ENCODE measurements at places on chromosomes 5 and 9. TPM values are rescaled to one million over a fixed set of nuclear protein-coding genes. Genes with fewer than 3 reads are reported as not detected.

SUSD3 gene
- 21.4 TPM for total RNA-seq

DNA sequence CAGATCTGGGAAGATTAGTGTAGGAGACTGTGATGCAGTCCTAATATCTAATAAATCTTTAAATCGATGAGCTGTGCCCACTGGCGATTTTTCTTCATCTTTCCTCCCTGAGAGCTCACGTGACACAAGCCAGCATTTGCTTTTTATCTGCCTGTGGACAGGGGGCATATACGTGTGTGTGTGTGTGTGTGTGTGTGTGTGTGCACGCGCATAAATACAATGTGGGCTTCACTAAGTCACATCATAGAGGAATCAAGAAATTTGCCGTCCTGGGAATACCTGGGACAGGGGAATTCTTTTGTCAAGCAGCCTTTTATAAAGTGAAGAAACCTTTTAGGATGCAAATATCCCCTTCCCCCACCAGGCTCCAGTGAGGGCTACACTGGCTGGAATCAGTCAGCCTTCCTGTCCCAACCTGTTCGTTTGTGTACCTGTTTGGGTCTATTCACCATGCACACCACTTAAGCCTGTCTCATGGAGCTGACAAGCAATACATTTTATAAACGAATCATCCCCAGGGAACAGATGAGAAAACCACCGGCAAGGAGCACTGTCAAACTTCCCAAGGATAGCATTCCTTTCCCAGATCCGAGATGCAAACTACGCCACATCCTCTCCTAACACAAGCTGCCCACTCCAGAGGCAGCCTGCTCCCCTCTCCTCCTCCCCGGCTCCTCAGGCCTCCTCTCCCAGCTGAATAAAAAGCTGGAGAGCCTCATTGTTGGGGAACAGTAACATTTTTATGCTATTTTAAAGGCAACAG is 2.7 kb downstream of the EPB41L4B start:
- no peaks in the 10 kb centered on the region for H3K27me3 ChIP-seq
- H3K4me3 ChIP-seq: no peak overlapping the region
- H3K36me3 ChIP-seq: no peaks in the 10 kb centered on the region
- no peak overlapping the region for H3K27ac ChIP-seq
- no peak for DNase-seq

- no peaks in the 10 kb centered on the region for H3K27me3 ChIP-seq
- no peak for DNase-seq
- no peaks in the 10 kb centered on the region for H3K36me3 ChIP-seq
- no peaks in the 10 kb centered on the region for H3K4me1 ChIP-seq
- H3K4me3 ChIP-seq: no peak overlapping the region
Observed at GRCh38 chr5:28234356-28234968, 1196.1 kb upstream of the CDH9 start.

GDA gene
- not detected for total RNA-seq

TTC33 gene
- 22.5 TPM for total RNA-seq

- no peaks in the 10 kb centered on the region for H3K36me3 ChIP-seq
- no peaks in the 10 kb centered on the region for H3K4me1 ChIP-seq
- no peak for DNase-seq
Observed at GRCh38 chr9:136762915-136763648, 1.2 kb downstream of the LCN15 start.

DNA sequence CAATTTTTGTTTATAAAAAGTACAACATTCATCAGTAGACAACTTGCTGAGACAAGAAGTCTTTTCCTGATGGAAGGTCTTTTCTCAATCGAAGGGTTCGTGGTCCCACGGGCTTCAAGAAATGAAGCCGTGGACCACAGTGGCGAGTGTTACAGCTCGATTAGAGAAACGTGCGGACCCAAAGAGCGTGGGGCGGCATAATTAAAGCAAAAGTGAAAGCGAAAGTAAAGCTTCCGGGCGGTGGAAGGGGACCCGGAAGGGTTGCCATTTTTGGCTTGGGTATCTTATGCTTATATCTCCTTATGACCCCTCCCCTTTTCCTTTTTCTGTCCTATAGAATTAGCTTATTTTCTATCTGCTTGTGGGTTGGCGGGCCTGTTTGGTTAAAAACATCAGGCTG is 2309.4 kb upstream of the ACO1 start:
- no peaks in the 10 kb centered on the region for H3K27me3 ChIP-seq
- H3K36me3 ChIP-seq: no peaks in the 10 kb centered on the region
- H3K4me3 ChIP-seq: no peak overlapping the region
- no peak overlapping the region for H3K27ac ChIP-seq
- DNase-seq: no peak
- no peaks in the 10 kb centered on the region for H3K4me1 ChIP-seq

- H3K36me3 ChIP-seq: peaks cover 3% of the 10 kb centered on the region
- H3K4me1 ChIP-seq: peaks cover 15% of the 10 kb centered on the region
- H3K27me3 ChIP-seq: no peaks in the 10 kb centered on the region
- H3K27ac ChIP-seq: peak overlapping the region; percentile 69
- no peak for DNase-seq
Observed at GRCh38 chr5:177427211-177427822, 841 bp downstream of the GRK6 start.

DNA sequence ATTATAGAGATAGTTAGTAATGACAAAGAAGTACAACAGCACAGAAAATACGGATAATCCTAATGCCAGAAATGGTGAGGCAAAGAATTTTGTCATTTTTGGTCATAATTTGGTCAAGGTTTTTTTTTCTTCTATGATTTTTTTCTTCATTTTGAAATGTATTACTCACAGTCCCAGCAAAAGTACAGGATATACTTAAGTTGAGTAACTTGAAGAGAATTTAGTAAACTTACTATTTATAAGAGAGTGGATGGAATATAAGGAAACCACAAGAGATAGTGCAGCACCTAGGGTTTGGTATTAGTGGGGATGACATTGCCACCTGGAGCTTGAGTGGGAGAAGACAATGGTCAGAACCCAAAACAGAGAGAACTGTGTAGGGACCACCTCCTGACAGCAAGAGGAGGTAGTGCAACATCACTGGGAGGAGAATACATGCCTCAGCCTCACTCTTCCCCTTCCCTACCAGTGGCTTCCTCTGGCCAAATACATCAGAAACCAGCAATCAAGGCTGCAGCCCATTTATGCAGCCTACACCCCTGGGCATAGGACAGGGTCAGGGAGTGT is 434.5 kb upstream of the TRPC7 start:
- no peaks in the 10 kb centered on the region for H3K36me3 ChIP-seq
- H3K4me1 ChIP-seq: no peaks in the 10 kb centered on the region

MSX2 gene
- 2.0 TPM for total RNA-seq

- H3K4me1 ChIP-seq: no peaks in the 10 kb centered on the region
- H3K36me3 ChIP-seq: no peaks in the 10 kb centered on the region
- no peak overlapping the region for H3K27ac ChIP-seq
- no peak overlapping the region for H3K4me3 ChIP-seq
- no peaks in the 10 kb centered on the region for H3K27me3 ChIP-seq
Observed at GRCh38 chr5:11620172-11620571, 284.1 kb downstream of the CTNND2 start.

GRCh38 chr9:21028466-21028865 is 3.0 kb downstream of the HACD4 start:
- H3K27me3 ChIP-seq: no peaks in the 10 kb centered on the region
- no peak for DNase-seq

GRCh38 chr5:57711471-57711870 is 228.9 kb upstream of the ACTBL2 start:
- H3K4me3 ChIP-seq: no peak overlapping the region
- DNase-seq: no peak
- no peaks in the 10 kb centered on the region for H3K36me3 ChIP-seq
- H3K27me3 ChIP-seq: no peaks in the 10 kb centered on the region

DNA sequence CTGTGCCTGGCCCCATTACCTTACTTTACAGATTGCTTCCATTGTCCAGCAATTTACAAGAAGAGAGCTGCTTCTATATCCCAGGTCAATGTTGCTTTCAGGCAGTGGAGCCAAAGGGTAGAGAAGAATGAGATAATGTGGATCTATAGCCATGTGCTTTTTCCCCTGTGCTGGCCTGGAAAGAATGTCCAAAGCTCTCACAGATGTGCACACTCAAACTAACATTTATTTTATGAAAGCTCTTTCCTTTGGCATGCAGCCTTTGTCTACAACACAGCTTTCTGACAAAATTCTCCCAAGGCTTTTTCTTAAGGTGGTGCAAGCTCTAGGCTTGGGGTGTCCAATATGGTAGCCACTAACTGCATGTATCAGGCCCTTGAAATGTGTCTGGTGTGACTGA is 217.3 kb downstream of the LRRC70 start:
- no peaks in the 10 kb centered on the region for H3K27me3 ChIP-seq
- H3K4me3 ChIP-seq: no peak overlapping the region
- no peaks in the 10 kb centered on the region for H3K36me3 ChIP-seq

- H3K36me3 ChIP-seq: no peaks in the 10 kb centered on the region
- H3K27me3 ChIP-seq: no peaks in the 10 kb centered on the region
- no peaks in the 10 kb centered on the region for H3K4me1 ChIP-seq
- H3K4me3 ChIP-seq: no peak overlapping the region
- H3K27ac ChIP-seq: no peak overlapping the region
Observed at GRCh38 chr9:93170571-93170970, 13.4 kb upstream of the WNK2 start.

DNA sequence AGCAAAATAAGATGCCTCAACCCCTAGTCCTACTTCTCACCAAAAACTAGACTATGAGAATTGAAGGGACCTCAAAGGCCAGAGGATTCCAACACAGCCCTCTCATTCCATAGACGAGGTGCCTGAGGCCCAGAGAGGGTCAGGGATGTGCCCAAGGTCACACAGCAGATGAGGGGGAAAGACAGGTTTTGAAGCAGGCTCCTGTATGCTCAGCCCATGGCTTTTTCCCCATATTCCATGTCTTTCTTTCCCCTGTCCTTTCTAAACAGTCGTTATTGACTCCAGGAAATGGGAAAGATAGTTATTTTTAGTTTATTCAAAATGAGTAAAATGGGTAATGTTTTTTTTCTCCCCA is 61.2 kb upstream of the COL15A1 start:
- no peaks in the 10 kb centered on the region for H3K36me3 ChIP-seq
- peaks cover 9% of the 10 kb centered on the region for H3K4me1 ChIP-seq
- no peak overlapping the region for H3K27ac ChIP-seq
- no peaks in the 10 kb centered on the region for H3K27me3 ChIP-seq
- no peak for DNase-seq
- no peak overlapping the region for H3K4me3 ChIP-seq

DNA sequence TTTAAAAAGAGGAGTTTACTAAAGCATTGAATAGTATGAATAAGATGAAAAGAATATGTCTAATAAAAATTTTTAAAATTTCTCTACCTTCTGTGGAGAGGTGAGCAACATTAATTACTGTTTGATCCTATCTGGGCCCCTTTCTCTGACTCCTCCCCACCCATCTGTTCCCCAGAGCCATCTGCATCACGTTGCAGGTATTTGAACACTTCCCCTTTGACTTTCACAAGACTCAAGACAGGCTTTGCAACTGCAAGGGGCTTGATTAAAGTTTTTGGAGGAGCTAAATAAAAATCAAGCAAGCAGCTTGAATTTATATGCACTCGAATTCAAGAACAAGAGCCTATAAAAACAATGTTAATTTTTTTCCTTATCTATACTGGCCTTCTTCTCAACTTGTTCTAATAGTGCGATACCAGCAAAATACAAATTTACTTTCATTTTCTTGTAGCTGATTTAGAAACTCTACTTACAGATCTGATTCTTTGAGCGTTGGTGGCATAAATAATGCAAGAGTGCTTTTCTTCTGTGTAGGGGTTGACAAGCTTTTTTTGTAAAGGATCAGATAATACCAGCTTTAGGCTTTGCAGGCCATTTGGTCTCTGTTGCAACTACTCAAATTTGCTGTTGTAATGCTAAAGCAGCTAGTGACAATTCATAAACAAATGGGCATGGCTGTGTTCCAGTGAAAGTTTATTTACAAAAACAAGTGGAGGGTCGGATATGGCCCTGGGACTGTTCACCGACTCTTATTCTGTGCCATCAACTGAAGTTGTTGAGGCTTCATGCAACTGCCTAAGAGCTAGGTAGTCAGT is 21.2 kb downstream of the TXNDC8 start:
- H3K4me3 ChIP-seq: peak overlapping the region; percentile 49
- no peaks in the 10 kb centered on the region for H3K4me1 ChIP-seq
- H3K27me3 ChIP-seq: no peaks in the 10 kb centered on the region

GRCh38 chr5:37539459-37539858 is 160.3 kb downstream of the WDR70 start:
- H3K4me1 ChIP-seq: no peaks in the 10 kb centered on the region
- DNase-seq: no peak
- no peak overlapping the region for H3K4me3 ChIP-seq
- no peak overlapping the region for H3K27ac ChIP-seq
- no peaks in the 10 kb centered on the region for H3K27me3 ChIP-seq
- H3K36me3 ChIP-seq: no peaks in the 10 kb centered on the region

CARTPT gene
- 39.4 TPM for total RNA-seq

SLC36A2 gene
- not detected for total RNA-seq

DNA sequence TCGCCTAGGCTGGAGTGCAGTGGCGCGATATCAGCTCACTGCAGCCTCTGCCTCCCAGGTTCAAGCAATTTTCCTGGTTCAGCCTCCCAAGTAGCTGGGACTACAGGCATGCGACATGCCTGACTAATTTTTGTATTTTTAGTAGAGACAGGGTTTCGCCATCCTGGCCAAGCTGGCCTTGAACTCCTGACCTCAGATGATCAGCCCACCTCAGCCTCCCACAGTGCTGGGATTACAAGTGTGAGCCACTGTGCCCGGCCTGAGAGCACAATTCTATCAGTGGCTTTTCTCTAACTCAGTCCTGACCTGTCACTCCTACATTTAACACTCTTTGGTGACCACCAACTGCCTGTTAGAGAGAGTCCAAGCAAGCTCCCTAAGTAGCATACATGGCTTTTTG is 82.7 kb upstream of the SPOCK1 start:
- H3K27ac ChIP-seq: no peak overlapping the region
- no peaks in the 10 kb centered on the region for H3K27me3 ChIP-seq
- no peaks in the 10 kb centered on the region for H3K4me1 ChIP-seq
- H3K36me3 ChIP-seq: no peaks in the 10 kb centered on the region

DNA sequence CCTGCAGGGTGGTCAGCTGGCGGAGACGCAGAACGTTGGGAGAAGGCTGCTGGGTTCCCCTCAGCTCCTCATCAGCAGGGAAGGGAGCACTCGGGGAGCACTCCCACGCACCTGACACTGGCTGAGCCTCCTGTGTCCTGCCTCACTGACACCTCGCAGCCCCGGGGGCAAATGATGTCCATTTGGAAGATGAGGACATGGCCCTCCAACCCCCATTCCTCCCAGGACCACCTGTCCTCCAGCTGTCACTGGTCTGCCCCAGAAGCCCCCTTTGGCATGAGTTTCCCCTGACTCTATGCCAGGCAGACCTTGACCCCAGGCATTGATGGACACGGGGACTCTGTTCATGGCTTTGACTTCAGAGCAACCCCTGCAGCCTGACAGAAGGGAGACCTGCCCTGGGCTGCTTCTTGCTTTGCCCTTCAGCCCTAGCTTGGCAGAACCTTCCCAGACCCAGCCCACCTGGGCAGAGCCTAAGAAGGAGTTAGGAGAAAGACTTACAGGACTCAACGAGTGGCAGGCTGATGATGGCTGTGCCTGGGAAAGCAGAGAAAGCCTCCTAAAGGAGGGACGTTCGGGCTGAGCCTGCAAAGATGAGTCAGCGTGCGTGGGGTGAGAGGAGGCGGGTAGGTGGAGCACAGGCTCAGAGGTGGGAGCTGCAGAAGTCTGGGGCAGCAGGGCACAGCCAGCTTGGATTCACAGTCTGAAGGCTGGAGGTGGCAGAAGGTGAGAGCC is 90.6 kb downstream of the LMX1B start:
- H3K27me3 ChIP-seq: peaks cover 10% of the 10 kb centered on the region
- no peak for DNase-seq
- peaks cover 16% of the 10 kb centered on the region for H3K4me1 ChIP-seq
- no peak overlapping the region for H3K27ac ChIP-seq

PCDHGA6 gene
- total RNA-seq: 12.0 TPM

- H3K27ac ChIP-seq: no peak overlapping the region
- H3K4me1 ChIP-seq: no peaks in the 10 kb centered on the region
- no peak overlapping the region for H3K4me3 ChIP-seq
- no peaks in the 10 kb centered on the region for H3K27me3 ChIP-seq
- H3K36me3 ChIP-seq: no peaks in the 10 kb centered on the region
Observed at GRCh38 chr5:39992617-39993202, 567.9 kb upstream of the DAB2 start.

BARHL1 gene
- not detected for total RNA-seq

Data from thoracic aorta (tissue), 2 donors.